ENCODE measurements at places on chromosomes 1 and 21.

GRCh38 chr1:243420946-243421685, 165.3 kb downstream of the SDCCAG8 start:
- no peak for DNase-seq

DNA sequence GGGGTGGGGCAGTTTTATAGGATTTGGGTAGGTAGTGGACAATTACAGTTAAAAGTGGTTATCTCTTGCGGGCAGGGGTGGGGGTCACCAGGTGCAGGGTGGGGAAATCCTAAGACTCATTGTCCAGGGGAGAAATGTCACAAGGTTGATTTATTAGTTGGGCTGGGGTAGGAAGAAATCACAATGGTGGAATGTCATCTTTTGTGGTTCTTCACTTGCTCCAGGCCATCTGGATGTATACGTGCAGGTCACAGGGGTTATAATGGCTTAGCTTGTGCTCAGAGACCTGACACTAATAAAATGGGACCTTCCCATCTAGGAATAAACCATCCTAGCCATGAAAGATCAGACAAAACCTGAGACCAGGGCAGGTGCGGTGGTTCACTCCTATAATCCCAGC, 11.5 kb downstream of the TEX46 start:
- no peak for DNase-seq

- no peak for DNase-seq
Measured at GRCh38 chr1:157115851-157116736, 16.5 kb upstream of the ETV3L start.

DNA sequence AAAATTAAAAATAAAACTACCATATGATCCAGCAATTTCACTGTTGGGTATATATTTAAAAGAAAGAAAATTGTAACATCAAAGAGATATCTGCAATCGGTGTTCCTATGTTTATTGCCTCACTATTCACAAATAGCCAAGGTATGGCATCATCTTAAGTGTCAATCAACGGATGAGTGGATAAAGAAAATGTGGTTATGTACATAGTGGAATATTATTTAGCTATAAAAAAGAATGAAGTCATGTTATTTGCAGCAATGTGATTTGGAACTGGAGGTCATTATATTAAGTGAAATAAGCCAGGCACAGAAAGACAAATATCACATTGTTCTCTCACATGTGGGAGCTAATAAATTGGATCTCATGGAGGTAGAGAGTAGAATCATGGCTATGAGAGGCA, 76.3 kb downstream of the RD3 start:
- no peak for DNase-seq

- no peak for DNase-seq
Measured at GRCh38 chr1:172554915-172555314, 22.0 kb downstream of the SUCO start.

DNA sequence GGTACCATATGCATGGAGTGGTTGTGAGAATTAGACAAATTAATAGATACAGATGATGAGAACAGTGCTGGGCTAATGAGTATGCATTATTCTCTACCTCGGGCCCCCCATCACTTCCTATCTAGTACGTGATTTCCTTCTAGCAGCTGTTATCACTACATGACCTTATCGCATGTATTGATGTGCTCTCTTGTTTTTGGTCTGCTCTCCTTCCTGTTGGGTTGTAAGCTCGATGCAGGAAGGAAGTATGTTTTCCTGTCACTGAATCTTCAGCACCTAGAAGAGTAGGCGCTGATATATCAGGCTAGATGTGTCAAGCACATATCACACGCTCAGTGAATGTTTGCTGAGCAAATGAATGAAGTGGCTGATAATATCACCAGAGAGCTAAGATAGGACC, 43.9 kb upstream of the IFNAR2 start:
- no peak for DNase-seq

DNA sequence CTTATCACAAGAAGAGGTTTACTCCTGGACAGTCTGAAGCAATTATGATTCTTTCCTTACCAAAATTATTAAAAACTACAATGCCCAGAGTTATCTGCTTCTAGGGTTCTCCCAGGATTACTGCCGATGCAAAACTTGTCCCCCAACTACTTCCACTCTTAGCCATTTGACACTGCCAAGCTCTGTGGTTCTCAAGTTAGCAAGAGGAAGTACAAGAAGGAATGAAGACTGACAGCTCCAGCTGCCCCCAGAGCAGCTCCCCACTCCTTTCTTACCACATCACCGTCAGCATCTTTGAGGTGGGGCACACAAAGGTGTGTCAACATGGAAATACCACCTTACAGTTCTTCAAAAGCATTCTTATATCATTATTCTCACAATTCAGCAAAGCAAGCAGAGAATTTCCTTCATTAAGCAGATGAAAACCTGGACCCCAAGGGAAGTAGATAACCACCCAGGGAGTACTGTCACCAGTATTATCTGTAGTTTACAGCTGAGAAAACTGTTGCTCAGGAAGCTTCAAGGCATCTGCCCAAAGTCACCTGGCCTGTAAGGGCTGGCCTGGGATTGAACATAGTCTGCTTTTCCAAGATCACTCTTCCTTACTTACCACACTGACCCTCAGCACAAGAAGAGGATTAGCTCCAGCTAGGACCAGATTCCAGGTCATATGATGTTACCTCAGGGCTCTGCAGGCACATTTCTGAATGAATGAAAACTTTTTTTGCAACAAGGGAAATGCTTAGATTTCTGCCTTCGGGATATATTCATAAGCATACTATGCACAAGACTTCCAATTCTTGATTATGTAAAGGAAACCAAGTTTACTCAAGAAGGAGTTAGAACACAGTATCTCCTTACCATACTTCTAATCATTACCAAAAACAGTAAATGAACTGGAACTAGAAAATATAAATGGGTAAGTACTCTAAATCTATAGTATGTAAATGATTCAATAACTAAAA, 9.3 kb downstream of the PSMG1 start:
- no peak for DNase-seq

- DNase-seq: no peak
Measured at GRCh38 chr1:209839875-209840546, 12.2 kb downstream of the UTP25 start.

DNA sequence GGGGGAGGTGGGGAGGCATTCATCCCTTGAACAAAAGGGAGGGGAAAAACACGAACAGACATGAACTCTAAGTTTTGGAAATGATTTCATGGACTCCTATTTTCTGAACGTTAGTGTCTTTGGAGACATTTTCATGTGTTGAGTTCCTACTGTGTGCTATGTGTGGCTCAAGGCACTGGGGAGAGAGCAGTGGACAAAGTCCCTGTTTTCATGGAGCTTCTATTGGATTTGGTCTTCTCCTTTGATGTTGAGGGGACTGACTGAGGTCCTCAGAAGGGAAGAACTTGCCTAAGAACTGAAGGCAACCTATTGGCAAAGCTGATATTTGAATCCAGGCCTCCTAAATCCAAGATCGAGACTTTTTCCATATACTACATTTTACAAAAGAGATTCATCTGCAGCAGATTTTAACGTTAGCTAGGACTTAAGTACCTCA, 30.4 kb downstream of the JUN start:
- no peak for DNase-seq

GRCh38 chr1:153818876-153819275, 43.7 kb downstream of the SLC27A3 start:
- no peak for DNase-seq

- no peak for DNase-seq
Measured at GRCh38 chr1:26278303-26278702, 1.6 kb upstream of the SH3BGRL3 start.

GRCh38 chr1:6272868-6273267, 12.0 kb upstream of the GPR153 start:
- DNase-seq: no peak

- no peak for DNase-seq
Measured at GRCh38 chr1:11707621-11708276, 16.2 kb downstream of the DRAXIN start.

- DNase-seq: no peak
Measured at GRCh38 chr21:33371366-33371765, 31.8 kb upstream of the IFNGR2 start.

- no peak for DNase-seq
Measured at GRCh38 chr1:213619026-213619425, 368.7 kb upstream of the PROX1 start.

- DNase-seq: no peak
Measured at GRCh38 chr1:178284058-178284457, 190.2 kb downstream of the RASAL2 start.

GRCh38 chr1:147717051-147717705, 43.2 kb downstream of the GJA5 start:
- DNase-seq: no peak

DNA sequence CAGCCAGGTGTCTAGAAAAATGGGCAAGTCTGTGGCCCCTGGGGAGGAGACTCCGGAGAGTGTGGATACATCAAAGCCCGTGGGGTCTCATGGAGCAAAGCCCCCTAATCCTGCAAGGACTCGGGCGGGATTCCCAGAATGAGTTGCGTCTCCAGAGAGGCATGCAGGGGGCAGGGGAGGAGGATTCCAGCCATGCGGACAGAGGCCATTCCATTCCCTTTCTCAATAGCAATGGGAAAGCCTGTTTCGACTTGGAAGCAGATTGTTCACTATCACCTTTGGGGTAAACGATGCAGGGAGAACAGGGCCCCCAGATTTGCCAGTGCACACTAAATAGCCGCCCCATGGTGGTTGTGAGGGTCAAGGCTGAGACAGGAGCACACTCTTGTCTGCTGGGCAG, 15.4 kb upstream of the PRDM15 start:
- DNase-seq: no peak

DNA sequence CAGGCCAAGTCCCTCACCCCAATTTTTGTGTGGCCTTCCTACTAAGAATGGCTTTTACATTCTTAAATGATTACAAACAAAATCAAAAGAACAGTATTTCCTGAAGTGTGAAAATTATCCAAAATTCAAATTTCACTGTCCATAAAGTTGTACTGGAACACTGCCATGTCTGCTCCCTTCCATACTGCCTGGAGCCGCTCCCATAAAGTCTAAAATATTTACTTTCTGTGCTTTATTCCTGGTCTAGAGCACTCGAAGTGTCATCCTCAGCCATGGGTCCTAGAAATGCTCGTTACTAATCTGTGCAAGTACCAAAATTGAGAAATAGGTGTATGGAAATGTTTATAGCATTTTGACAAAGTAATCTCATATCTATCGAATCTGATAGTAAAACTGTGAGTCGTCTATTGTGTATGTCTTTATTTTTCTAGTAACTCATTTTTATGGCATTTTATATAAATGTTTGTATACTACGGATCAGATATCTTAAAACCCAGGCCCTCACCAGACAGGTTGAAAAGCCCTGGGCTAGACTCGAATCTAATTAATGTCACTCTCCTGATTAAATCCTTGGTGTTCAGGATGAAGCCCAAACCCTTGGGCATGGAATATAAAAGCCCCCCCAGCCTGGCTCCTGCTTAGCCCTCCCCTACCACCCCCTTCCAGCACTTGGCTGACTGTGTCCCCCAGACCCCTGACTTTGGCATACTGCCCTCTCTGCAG, 4.9 kb downstream of the LBR start:
- DNase-seq: no peak

DNA sequence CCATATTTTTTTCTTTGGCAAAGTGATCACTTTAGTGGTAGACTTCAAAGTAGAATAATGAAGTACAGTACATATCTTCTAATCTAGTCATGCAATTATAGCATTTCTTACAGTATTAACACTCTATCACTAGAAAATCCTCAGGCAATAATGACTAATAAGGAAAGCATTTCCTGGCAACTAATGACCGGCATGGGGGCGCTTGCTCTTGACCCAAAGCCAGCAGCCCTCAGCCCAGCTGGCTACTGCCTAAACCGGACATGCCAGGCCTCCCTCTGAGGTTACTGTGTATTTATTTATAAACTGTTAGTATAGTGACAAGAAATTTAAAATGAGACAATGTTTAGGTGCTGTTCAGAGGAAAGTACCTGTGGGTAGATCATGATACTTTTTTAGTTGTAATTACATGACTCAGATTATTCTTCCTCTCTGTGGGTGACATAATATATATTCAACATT, 633.8 kb downstream of the PTPRC start:
- no peak for DNase-seq

- DNase-seq: no peak
Measured at GRCh38 chr1:240093120-240093961, 1.7 kb downstream of the FMN2 start.

DNA sequence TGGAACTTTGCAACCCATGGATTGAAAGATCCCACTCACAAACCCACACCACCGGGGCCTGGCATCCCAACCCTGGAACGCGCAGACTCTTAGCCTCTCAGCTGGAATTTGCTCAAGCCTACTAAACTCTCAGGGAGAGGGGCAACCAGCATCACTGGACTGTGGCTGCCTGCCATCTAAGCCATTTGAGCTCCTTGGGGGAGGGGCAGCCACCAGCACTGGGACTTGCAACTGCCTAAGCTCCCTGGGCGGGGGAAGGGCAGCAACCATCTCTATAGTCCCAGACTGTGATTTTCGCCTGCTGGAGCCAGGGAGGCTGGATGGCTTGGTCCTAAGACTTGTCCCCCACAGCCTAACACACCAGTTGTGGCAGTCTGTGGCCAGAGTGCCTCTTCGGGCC, 122.3 kb downstream of the SNX7 start:
- DNase-seq: no peak

- no peak for DNase-seq
Measured at GRCh38 chr1:205569411-205570172, 62.2 kb downstream of the ELK4 start.

DNA sequence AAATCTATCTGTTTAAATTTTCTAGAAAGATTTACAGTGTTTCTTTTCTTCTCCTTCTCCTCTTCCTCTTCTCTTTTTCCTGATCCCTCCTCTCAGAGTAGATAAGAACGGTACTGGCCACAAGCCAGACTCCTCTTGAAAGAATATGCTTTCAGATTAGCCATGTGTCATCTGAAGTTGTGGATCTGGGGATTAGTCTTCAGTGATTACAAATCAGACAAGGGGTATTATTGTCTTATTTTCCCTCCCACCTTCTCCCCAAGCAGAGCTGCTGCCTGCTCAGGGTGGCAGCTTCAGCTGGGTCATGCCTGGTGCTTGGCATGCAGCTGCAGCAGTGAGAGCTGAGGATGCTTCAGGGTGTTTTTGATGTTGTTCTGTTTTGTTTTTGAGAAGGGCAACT, 42.7 kb downstream of the SGIP1 start:
- DNase-seq: no peak

DNA sequence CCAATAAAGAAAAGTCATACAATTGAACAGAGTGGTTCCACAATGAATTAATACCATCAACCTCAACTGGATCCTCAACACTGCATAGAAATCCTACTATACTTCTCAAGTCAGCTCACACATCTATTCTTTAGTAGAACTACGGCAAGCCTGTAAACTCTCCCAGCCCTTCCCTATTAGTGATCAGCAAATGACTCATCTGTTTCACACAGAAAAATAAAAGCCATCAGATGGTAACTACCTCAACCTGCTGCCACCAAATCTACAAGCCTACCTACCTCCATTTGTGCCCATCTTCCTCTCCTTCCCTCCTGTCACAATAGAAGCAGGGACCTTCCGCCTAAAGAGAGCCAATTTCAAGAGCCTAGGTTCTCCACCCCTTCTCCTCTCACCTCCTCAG, 63.6 kb downstream of the DMAP1 start:
- DNase-seq: no peak

GRCh38 chr1:51328926-51329325, 1.4 kb downstream of the TTC39A start:
- no peak for DNase-seq

GRCh38 chr1:205009670-205010069, 33.3 kb upstream of the CNTN2 start:
- DNase-seq: no peak

- no peak for DNase-seq
Measured at GRCh38 chr1:154193821-154194220, 1.9 kb upstream of the TPM3 start.

- no peak for DNase-seq
Measured at GRCh38 chr21:44847261-44848056, 26.0 kb downstream of the PTTG1IP start.
